ENCODE measurements at places on chromosomes 11 and 22.

DNA sequence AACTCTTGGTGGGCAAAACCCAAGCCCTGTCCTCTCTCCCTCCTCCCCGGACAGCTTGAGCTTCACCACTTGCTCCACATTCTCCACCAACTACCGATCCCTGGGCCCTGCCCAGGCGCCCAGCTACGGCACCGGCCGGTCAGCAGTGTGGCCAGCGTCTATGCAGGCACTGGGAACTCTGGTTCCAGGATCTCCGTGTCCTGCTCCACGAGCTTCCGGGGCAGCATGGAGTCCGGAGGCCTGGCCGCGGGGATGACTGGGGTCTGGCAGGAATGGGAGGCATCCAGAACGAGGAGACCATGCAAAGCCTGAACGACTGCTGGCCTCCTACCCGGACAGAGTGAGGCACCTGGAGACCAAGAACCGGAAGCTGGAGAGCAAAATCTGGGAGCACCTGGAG lies 68.9 kb upstream of the RTL6 start:
- no peak for DNase-seq

DNA sequence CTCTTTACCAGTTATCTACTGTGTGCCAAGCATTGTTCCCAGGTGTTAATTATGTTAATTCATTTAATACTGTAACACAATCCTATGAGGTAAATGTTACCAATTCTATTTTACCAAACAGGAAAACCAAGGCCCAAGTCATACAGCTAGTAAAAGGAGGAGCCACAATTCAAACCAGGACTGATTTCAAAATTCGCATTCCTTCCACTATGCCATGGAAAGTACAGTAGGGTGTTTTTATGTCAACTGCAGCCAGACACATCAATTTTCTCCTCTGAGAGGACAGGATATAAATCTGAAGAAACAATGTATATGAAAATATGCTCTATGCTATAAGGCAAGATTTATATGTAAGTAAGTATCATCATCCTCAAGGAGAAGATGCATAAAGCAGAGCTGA lies 104.3 kb downstream of the RPL27A start:
- no peak for DNase-seq

GRCh38 chr11:86047275-86047991 lies 21.5 kb downstream of the PICALM start:
- no peak for DNase-seq

- no peak for DNase-seq
Observed at GRCh38 chr22:42902875-42903510, 45.9 kb upstream of the ARFGAP3 start.

GRCh38 chr11:91840640-91841240 lies 383.9 kb upstream of the FAT3 start:
- no peak for DNase-seq

DNA sequence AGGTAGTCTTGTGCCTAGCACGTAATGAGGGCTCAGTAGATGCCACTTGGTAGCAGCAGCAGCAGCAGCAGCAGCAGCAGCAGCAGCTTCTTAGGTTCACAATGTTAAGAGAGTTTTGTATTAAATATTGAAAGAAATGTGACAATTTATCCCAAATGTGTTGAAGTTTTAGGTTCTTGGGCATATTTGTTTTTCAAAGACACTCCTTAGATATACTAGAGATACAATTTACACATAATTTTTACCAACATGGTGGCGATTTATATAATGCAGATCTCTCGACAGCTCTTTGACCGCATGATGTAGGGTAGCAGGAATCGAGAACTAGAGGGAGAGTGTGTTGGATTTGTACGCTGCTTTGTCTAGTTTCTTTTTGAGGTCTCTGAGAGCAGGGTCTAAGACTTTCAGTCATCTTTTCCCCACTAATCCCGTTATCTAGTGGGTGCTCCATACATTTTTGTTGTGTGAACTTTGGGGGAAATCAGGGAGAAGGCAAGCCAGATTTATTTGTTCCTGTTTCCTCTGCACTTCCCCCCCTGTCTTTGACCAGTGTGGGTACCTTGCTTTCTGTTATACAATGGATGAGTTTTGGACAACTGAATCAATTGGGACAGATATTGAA lies 1.4 kb downstream of the FDX1 start:
- no peak for DNase-seq

DNA sequence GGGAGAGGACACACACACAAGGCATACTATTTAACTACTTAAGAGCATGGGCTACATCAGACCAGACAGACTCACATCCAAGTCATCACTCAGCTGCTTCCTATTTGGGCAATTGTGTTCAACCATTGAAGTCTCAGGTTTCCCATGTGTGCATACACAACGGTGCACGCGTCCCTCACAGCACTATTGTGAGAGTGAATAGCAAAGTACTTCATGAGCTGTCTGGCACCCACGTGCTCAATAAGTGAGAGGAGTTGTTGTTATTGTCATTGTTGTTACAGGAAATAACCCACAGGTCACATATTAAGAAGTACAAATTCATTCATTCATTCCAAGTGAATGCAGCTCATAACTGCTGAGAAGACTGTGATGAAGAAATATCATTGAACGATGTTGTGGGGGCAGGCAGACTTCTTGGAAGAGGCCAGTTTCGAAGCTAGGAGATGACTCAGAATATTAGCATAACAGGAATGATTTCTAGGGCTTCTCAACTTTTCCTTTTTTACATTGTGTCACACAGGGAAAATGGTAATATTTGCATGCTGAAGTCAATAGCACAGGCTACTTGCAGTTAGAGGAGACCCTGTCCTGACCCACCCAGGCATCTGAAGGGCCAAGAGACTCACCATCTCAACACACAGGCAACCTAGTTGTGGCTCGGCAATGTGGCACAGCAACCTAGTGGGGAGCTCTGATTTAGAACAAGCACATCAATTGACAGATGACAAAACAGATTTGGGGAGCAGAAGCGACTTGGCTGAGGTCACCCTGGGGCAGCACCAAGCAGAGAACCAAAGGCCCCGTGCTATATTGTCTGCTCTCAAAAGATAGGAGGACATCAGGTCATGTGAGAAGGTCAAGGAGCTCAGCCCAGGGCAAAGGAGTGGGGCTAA lies 606.0 kb downstream of the BUD13 start:
- DNase-seq, result no peak

DNA sequence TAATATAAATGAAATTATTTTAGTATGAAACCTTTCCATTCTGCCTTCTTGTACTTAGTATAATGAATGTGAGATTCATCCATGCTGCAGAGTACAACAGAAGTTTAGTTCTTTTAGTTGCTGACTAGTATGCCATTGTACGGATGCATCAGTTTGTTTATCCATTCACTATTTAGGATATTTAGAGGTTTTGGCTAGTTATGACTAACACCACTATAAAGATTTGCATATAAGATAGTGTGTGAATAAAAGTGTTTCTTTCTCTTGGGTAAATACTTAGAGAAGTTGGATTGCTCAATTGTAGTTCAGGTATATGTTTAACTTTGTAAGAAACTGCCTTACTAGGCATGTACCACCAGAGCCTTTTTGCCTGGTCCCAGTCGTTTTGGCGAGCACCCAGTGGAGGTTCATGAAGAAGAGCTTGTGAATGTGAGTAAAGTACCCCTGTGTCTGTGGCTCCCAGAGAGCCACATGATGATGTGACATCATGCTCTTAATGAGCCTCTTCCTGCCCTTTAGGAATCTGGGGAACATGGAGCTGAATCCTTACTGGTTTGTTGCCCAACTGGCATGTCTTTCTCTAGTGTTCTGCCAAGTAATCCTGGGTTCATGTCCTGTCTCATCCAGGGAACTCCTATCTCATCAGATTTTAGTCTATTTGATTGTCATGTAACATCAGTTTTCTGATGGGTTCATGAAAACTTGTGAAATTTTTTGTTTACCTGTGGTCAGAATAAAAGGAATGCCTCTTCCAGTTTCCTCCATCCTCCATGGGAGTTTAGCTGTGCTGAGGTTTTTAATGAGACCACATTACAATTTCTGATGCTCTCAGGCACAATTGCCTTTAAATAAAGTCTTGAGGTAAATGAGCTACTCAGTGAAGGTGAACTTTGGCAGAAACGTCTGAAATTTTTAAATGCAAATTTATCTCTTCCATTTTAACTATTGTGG lies 234.8 kb downstream of the CASP12 start:
- no peak for DNase-seq

DNA sequence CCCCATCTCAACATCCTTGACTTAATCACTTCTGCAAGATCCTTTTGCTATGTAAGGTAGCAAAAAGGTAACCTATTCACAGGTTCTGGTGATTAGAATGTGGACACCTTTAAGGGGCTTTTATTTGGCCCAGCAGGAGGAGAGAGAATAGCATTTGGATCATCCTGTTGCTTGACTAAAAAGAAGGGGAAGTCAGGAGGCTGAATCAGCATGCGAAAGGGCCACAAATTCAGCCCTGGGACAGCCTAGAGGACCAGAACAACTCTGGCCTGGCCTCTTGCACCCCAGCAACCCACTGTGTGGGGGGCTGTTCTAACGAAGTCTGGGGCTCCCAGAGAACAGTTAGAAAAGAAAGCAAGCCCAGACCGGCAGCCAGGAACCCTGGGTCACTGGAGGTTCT lies 3.2 kb upstream of the HMOX1 start:
- DNase-seq, result no peak

DNA sequence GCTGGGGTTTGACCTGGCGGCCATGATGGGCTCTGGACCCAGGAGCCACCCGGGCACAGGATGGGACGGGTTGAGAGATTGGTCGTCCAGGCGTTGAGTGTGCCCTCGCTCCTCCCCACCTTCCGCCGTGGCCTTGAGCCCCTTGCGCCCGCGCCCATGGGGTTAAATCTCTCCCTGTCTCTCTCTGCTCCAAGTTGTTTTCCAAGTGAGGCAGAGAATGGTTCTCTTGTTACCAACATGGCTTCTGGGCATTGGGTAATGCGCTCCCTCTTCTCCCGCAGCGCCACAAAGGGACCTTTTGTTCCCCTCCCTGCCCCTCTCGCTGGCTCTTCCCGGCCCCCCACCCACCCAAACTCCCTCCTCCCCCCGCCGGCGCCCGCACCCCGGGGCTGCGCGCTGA lies 18.8 kb upstream of the PICK1 start:
- DNase-seq, result no peak

DNA sequence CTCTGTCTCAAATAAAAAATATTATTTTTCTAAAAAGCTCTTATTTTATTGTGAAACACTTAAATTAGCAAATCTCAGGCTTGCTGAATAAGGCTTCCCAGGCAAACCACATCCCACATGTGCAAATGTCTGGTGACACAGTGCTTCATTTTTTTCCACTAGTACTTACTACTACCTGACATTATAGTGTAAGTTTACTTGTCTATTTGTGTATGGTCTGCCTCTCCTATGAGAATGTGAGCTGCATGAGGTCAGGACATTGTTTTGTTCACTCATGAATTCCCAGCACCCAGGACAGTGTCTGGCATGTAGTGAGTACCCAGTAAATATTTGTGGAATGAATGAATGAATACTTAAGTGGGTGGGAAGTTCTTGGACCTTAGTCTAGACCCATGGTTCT lies 103.1 kb downstream of the PTPRJ start:
- no peak for DNase-seq

- no peak for DNase-seq
Observed at GRCh38 chr11:84853841-84854497, 773.2 kb downstream of the DLG2 start.

- no peak for DNase-seq
Observed at GRCh38 chr11:132904607-132905006, 627.7 kb downstream of the OPCML start.

DNA sequence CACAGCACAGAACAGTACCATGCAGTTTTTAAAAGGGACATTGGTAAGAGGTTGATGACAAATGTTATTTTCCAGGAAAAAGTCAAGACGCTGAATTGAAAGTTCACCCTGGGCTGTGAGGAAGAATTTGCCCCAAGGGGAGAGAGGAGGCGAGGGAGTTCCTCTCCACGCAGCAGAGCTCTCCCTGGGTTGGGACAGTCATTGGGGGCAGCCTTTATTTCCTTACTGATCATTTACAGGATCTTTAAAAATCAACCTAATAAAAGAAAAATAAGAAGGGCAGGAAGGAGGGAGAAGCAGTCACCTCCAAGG lies 49.9 kb upstream of the WNT7B start:
- no peak for DNase-seq

DNA sequence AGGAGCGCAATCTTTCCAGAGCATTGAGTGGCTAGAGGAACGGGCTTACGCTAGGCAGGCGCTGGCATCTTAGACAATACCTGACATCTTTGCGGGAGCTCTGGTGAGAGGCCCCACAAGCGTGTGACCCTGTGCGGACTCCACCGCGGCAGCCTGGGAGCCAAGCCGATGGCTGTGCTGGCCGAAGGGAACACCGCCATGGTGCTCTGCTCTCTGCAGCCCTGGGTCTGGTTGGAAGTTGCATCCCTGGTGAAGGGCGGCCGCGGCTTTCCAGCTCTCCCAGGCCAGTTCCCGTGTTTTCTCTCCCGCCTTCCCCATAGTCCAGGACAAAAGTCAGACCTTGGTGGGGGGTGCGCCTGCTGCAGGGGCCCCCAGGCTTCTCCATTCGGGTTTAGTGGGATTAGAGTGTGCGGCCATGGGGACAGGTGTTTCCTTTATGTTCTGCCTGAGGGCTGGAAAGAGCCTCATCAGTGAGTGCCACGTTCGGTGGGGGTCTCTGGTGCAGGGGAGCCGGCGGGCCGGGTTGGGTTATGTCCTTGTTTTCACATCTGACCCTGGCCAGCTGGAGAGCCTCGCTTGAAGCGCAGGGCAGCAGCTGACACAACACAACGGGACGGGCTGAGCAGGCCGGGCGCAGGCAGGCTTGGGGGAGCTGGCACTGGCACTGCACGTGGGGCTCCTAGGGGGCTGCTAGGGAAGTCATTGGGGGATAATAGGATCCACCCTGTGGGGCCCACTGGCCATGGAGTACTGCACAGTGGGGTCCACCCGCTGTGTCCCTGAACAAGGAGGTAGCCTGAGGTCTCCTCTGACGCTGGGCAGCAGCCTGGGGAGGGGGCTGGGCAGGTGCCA lies 94.8 kb downstream of the KCNQ1 start:
- DNase-seq, result no peak

DNA sequence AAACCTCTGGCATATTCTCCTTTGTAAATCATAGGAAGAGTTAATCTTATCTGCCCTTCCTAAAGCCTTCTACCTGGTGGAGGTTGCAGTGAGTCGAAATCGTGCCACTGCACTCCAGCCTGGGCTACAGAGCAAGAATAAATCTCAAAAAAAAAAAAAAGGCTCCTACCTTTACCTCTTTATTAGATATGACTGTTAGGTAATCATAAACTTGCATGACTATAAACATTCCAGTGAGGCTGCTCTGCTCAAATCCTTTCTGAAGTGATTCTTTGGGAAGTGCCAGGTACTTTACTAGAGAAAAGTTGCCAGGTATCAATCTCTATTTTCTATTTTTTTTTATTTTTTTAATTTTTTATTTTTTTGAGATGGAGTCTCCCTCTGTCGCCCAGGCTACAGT lies 59.6 kb downstream of the MPPED2 start:
- DNase-seq, result no peak

- no peak for DNase-seq
Observed at GRCh38 chr22:32649515-32650200, 151.8 kb upstream of the TIMP3 start.

- DNase-seq, result no peak
Observed at GRCh38 chr11:36070213-36070953, 126.5 kb downstream of the LDLRAD3 start.

Data from stimulated activated CD8-positive, alpha-beta memory T cell treated with anti-CD3 and anti-CD28 coated beads, Interleukin-4, amount 100 ng/mL, for 24 hours (primary cell).